ENCODE measurements at places on chromosomes 1 and 21. TPM values are rescaled to one million over a fixed set of nuclear protein-coding genes. Genes with fewer than 3 reads are reported as not detected.

The S100B gene
- not detected for total RNA-seq

The PRMT6 gene
- 13.3 TPM for total RNA-seq

GRCh38 chr1:155196103-155196892 is 11.4 kb downstream of the THBS3 start:
- no peak for DNase-seq

DNA sequence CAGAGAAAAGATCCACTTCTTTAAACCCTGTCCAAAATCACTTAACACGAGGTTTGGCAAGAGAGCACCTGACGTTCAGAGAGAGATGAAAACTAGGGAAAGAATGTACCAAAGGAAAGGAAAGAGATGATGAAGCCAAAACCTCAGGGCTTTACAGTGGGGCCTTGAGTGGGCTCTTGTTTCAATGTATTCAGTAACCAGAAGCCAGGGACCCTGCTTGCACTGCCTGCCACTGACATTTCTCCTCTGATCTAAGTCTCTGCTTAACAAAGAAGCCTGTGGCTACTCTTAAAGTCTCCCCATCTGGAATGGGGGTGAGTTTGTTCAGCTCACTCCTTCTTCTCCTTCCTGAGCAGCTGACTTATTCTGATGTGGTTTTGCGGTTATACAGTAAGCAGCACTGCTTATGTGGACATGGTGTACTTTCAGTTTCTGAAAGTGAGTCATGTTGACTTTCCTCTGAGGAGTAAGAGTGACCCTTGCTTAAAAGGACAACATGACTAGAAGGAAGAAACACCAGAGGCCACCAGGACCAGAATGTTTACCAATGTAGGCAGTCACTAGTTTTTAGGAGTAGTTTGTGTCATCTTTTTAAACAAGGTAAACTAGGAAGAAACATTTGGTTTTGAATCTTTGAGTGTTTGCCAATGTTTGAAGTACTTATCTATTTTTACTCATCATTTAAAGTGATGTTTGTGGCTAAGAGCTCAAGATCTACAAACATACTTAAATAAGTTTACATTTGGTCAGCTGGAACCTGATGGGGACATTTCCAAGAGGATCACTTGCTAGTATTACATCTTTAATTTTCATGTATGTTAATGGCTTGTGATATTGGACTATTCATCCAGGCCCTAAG is 87.4 kb downstream of the FASLG start:
- DNase-seq: no peak

DNA sequence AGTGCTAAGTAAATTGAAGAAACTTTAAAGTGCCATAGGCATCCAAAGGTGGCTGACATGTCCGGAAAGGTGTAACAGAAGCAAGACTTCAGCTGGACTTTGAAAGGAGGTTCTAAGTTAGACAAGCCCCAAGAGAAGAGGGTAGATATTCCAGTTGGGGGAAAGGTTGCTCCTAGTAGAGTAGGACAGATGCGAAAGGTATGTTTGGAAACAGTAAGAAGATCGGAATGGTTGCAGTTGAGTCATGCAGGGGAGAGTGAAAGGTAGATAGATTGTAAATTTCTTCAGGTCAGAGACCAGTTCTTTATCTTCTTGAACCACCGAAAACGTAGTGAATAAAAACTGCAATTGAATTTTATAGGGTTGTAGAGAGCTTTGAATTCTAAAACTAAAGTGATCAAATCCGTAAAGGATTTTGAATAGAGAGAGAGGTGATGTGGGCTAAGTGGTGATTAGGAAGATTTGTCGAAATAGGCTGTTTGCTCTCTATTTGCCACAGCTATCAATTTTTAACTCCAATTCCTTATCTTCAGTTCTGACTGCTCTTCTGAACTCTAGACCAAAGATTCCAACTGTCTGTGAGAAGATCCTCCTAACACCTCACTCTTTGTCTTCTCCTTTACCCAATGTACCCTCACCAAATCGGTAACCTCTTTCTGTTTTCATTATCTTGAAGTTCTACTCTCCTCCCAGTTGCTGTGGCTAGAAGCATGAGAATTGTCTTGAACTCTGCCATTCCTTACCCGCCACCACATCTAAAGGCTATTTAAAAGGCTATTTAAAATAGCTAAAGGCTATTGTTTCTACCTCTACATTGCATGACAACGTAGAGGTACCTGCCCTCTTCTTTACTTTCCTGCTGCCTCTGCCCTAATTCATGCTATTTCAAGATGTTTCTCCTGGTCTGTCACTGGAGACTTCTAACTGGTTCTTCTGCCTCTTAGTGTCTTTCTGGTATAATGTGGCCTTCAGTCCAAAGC is 16.7 kb downstream of the MACF1 start:
- DNase-seq: no peak

- DNase-seq: no peak
Observed at GRCh38 chr1:203082571-203083462, 3.0 kb downstream of the MYOG start.

DNA sequence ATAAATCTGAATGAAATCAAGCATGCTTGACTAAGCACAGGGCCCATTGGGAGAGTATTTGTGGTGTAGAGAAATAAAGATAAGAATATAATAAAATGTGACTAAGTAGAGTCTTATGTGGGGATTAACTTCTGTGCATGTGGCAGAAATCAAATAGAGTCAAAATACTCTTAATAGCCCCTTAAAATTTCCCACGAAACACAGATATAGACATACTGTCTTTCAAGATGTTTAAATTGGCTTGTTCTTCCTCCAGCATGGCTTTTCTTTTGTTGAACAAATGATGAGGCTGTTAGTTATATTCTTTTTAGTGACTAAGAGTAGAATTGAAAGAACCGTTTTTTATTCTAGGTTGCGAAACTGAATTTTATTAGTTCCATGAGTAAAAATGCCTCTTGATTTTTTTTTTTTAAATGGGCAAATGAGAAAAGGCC is 112.3 kb downstream of the RPS6KC1 start:
- no peak for DNase-seq

DNA sequence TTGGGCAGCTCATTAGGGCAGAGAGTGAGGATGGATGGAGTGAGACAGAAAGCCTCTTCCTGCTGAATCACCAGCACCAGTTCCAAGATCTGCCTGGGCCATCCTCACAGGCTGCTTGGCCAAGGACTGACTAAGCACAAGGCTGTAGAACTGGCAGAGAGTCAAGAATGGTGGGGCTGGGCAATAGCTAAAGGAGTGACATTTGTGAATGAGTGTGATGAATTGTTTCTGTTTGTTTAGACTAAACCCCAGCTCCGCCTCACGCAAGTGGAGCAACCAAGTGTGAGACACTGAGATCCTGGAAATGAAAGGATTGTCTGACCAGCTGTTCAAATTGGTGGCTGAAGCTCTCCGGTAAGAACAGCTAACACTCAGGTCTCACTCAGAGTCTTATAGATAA is 38.6 kb downstream of the BRINP2 start:
- DNase-seq: no peak

DNA sequence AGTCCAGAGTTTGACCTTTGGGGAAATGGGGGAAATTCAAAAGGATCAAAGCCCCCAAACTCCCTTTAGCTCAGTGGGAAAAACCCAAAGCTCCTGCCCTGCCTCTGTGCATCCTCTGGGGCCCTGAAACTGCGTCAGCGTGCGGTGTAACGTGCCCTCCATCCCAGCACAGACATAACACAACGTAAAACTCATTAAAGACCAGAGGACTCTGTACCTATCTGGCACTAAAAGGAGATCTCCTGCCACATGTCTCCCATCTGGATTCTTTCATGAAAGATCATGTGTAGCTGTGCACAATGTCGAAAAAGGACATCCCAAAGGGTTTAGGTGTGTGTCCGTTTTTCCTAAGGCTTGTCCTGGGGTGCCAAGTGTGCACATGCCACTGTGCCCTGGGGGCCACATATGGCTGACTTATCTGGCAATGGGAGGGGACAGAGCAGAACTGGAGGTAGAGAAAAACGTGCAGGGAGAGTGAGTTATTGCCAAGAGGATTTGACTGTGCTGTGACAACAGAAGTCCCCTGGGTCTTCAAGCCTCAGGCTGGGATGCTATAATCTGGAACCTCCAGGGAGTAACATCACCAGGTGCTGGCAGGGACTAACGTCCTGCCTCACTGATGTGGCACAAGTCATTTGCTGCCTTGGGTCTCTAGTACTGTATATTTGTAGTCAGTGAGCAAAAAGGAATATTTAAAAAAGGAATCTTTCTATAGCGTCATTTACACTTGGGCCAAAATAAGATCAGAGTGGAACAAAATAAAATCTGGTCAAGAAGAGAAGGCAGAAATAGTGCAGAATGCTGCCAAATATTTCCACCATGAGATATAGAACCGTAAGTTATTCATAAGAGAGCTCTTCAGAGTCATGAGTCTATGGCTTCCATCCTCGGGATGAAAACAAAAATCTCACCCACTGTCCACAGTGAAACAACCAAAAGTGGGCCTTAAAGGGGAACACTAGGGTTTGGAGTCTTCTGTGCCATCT is 52.3 kb downstream of the ITPKB start:
- no peak for DNase-seq

DNA sequence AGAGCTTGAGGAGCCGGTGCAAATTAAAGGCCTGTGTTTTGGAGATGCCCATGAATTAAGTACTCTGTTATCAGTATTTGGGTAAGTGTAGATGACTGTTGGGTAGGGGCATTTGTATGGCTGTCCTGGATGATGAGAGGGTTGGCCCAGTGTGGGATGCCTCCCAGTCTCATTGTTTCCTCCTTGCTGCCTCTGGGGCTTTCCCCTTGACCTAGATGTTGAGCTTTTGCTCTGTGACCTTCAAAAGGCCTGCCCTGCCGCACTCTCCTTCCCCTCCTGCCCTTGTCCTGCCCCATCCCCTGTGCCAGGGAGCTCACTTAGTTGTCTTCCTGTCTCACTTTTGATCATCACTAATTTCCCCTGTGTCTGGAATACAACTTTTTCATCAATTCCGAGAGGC is 10.0 kb downstream of the GALNT2 start:
- peak; percentile 41 for DNase-seq

GRCh38 chr1:238469146-238469631 is 578.5 kb upstream of the ZP4 start:
- DNase-seq: no peak

The UBE2G2 gene
- total RNA-seq: 103 TPM

GRCh38 chr1:23617084-23617521 is 57.8 kb upstream of the ID3 start:
- DNase-seq: peak; percentile 61

- no peak for DNase-seq
Observed at GRCh38 chr1:68704800-68705443, 208.0 kb upstream of the DEPDC1 start.

DNA sequence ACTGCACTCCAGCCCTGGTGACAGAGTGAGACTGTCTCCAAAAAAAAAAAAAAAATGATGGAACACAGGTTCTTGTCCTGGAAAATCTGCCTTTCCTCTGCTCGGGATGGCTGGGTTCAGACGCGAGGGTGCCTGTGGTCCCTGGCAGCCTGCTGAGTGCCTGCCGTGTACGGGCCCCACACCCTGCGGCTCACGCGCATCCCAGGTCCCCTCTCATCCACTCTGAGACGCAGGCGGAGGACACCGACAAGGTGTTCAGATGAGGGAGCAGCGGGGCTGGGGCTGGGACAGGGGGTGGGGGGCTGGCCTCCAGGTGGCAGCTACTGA is 4.3 kb upstream of the ANKRD65 start:
- DNase-seq: no peak

DNA sequence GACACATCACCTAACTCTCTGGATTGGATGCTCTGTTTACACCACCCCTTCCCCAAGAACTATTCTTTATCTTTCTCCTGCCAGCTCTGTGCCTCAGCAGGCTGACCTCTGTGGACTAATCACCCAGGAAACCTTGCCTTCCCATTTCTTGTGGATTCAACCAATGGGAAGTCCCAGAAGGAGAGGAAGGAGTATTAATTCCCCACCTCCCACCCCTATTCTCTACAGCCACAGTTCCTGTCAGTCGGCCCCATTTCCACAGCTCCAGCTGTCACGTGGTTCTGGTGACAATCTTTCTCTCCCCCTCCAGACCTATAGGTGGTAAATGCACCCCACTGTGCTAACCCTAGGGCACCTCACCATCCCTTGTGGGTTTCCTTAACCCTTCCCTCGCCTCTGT is 46.8 kb upstream of the SSBP3 start:
- DNase-seq: no peak

DNA sequence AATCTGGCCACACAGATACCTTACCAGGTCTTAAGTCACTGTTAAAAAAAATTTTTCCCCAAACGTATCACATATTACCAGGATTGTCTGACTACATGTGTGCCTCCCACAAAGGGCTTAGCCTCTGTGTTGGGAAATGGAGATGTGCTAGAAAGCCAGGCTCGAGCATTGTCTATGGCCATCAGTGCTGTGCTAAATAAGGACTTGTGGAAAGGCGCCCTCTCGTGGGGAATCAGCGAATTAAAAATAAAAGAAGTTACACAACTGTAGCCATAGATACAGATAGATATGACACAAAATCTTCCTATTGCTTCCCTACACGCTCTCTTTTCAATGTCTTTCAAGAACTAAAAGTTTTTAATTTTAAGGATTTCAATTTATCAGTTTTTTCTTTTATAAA is 47.5 kb upstream of the CRNN start:
- DNase-seq: peak; percentile 79

- no peak for DNase-seq
Observed at GRCh38 chr1:27031235-27032118, 18.8 kb upstream of the TENT5B start.

The PTPRC gene
- 564 TPM for total RNA-seq

The LRIF1 gene
- 15.4 TPM for total RNA-seq

The MYOG gene
- total RNA-seq: not detected

DNA sequence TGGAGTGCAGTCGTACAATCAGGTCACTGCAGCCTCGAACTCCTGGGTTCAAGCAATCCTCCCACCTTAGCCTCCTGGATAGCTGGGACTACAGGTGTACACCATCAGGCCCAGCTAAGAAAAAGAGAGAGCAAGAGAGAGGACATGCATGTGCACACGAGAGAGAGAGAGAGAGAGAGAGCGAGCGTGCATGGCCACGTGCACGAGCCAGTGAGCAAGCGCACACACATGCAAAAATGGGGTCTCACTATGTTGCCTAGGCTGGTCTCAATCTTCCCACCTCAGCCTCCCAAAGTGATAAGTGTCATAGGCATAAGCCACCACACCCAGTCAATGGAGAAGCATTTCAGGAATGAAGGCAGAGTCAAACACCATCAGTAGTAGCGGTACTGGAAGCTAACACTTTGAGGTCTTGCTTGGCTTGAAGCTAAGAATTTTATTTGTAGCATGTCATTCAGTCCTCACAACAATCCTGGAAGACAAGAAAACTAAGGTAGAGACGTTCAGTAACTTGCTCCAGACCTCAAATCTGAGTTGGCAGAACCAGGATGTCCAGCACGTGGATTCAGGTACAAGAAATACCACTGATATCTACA is 14.5 kb downstream of the GNB1 start:
- DNase-seq: no peak

DNA sequence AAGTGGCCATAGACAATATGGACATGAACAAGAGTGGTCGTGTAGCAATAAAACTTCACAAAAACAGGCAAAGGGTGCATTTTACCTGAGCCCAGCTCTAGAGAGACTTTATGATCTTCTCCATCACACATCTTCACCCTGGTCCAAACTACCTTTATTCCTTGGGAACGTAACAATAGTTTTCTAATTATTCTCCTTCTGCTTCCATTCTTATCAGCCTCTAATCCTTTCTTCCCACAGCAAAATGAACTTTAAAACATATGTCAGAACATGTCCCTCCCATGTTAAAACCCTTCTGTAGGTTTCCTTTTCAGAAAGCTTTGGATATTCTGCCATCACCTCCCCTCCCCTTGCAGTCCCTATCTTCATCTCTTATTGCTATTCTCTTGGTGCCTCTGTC is 395.2 kb upstream of the PLXNA2 start:
- no peak for DNase-seq

The KRTAP12-2 gene
- not detected for total RNA-seq
